Cardiac muscle cell (in vitro differentiated cells and primary cell): ENCODE measurements at places on chromosomes 2 and 18.
A peak's percentile ranks its signal among the peaks of the same experiment; 100 is the strongest.

GRCh38 chr18:14086458-14087231 is 45.6 kb downstream of the ZNF519 start:
- peak; percentile 52 for DNase-seq

GRCh38 chr2:69601179-69601612 is 42.3 kb downstream of the AAK1 start:
- peak; percentile 83 for DNase-seq

DNA sequence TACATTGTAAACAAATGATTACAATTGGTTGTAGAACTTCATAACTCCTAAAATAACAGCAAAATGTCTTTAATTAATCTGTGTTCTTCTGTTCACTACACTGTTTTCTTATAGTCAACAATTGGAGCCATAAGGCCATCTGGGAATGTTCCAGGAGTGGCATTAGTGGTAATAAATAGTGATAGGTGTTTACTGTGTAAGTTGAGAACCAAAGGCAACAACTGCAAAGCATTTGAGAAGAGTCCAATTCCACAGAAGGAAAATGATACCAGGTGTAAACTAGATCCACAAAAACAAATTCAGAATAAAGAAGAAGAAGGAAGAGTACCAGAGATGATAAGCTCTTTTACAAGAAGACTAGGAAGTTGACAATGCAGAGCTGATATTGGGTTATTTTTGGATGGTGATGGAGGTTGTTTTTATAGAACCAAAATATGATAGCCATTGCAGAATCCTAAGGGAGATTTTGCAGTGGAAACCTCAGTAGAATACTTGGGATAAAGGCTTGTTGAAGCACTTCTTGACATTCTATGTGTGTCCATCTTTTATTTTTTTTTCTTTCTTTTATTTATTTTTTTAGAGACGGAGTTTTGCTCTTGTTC is 52.9 kb downstream of the ANTXR1 start:
- no peak for DNase-seq

DNA sequence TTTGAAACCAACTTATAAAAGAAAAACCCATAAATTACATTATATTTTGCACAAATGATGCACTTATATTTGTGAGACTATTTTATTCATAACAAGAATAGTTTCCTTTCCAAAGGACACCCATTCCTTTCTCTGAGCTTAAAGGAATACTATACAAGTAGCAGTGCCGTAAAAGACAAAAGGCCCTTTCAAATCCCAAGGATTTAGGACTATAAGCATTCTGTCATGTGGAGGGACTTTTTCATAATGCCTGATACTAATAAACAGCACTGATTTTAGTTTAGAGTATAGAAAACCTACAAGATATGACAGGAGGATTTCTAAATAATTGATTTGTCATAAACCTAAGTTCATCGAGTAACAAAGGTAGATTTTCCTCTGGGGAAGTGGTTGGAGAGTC is 1134.2 kb upstream of the ZEB2 start:
- no peak for DNase-seq

DNA sequence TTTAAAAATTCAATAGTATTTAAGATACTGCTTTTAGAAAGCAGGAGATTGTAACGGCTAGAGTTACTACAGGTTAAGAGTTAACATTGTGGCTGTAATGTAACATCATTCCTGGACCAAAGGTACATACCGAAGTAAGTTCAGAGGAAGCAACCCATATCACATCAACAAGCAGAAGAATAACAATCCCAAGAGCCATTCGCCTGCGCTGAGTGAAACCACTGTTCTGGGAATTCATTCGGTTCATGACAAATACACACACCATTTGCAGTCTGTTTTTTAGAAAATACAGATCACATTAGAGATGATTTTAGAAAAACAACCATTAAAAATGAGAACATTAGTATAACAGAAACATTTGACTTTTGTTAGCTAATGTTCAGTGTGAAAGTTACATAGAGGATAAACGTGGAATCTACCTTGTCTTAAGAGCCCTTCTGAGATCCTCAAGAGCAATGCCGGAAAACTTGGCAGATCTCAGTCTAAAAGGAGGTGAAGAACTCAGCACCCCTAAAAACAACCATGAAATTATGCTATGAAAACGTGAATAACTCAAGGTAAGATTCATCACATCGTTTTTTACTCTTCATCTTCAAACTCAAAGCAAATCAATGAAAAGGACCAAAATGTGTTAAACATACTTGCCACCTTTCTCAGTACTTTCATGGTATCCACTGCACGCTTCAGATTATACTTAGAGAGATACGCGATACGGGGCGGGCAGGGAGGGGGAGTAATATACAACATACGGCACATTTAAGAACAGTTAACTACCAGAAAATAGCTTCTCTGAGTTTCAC is 1.2 kb downstream of the SLC35F5 start:
- DNase-seq: peak; percentile 1

DNA sequence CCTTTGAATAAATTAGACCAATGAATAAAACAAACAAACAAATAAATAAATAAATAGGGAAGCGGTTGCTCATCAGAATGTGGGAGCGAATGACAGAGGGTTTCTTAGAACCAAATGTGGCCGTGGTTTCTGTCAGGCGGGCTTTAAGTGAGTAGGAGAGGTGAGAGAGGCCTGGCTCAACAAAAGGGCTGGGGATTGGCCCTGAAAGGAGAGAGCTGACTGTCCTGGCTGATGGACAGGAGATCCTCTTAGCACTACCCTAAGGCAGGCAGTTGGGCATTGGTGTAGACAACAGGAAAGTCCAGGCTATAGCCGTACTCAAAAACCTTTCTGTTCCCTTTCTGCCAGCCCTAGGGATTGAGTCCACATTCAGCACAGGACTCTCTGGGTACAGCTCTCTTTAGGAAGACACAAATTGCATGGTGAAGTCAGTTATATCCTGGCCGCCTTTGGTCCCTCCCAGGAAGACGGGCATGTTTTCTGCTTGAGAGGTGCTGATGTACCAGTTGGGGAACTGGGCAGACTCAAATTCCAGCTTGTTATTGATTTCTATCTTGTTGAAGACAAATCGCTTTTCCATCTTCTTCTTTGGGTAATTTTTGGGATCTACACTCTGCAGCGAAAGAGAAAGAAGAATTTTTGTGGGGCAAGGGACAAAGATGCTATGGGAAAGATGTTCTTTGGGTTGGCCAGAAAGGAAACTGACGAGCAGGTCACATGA is 6.5 kb downstream of the IL1B start:
- DNase-seq: no peak

DNA sequence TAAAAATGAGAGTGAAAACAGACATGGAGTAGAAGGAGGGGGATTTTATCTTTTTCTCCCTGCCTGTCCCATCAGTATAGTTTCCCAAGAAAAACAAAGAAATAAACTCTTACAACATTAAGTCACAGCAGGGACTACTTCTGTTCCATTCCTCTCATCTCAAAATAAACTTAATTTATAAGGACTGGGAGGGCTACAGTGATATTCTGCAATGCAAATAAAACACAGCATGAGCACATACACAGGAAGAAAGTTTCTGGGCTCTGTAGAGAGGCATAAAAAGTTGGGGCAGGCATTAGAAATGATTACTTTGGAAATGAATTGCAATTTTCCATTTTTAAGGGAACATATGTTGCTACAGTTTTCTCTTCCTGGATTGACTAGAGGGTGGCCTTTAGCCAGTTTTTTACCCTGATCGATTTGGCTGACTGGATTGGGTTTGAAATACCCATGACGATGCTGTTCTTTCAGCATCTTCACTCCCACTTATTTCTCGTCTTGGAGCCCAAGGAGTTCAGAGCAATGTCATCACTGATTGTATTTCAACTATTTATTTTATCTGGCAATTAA is 157.1 kb downstream of the ACTR3 start:
- DNase-seq: no peak

GRCh38 chr18:31183302-31183701 is 20.6 kb upstream of the DSC1 start:
- DNase-seq: no peak

DNA sequence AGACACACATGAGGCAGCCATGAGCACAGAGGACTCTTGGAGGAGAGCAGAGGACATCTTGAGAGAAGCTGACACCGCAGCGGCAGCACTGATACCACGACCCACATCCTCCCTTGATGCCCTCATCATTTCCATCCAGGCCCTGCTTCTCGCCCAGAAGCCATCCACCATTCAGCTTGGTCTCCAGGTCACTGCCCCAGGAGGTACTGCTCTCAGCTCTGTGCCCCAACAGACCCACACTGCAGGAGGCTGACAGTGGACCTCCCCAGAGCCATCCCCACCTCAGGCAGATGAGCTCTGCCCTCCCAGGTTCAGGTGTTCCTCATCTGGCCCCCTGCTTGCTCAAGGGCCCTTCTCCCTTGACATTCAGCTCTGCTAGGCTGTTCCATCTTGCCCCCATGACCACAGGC is 74.9 kb downstream of the ACKR3 start:
- DNase-seq: no peak
